ENCODE measurements at places on chromosomes 6 and 20.

- DNase-seq = no peak
Measured at GRCh38 chr20:49589747-49590146, 21.8 kb upstream of the PTGIS start.

- no peak for DNase-seq
Measured at GRCh38 chr20:25223179-25223661, 24.7 kb upstream of the PYGB start.

DNA sequence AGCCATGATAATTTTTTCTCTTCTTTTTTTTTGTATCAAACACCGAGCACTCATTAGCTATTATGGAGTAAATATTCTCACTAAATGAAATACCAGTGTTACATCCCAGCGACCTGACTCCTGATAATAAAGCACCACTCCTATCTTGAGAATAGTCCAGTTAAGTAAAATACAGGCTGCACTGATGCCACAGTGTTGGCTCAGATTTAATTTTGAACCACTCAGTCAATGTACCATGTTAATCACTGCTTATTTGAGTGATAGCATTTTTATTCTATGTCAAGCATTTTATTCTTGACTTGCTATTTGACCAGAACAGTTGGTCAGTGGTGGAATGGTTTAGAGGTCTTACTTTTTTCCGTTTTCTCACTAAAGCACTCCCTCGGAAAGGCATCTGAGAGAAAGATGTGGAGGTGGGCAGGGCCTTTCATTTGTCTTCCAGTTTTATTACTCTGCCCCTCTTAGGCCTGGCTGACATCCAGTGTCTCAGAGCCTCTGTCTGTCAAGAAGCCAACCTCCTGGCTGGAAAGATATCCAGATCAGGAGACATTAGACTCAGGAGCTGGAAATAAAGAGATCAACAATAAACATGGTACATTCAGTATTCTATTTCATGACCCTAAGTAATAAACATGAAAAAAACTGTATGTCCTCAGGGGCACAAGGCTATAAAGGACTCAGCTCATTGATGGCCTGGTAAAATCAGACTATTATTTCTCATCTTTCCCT, 457.8 kb downstream of the EPM2A start:
- DNase-seq = no peak

- no peak for DNase-seq
Measured at GRCh38 chr6:90780141-90780540, 193.3 kb upstream of the MAP3K7 start.

DNA sequence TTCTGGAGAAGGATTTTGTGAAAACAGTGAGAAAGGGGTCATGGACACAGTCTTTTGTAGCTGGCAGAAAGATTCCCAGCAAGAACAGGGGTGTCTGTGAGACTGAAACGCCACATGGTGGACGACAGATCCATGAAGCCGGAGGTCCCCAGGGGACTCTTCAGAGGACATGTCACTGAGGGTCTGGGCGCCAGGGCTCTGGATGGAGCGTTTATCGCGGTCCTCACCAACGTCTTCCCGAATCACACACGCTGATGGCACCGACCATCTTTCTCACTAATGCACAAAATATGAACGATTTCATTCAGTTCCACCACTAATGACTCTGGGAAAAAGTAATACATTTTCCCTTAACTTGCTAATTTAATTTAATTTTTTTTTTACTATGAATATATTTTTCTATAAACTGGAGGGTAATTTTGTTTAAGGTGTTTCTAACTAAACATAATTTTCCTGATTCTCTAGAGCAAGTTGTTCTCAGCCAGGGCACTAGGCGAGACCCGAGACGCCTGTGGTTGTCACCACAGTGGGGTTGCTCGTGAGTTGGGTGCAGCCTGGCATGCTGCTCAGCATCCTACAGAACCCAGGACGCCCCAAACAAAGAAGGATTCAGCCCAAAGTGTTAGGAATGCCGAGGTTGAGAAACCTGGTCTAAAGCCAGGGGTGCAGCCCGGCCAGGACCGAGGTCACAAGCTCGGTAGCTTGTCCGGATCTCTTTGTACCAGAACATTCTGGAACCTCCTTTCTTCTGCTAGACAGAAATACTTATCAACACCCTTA, 306.2 kb downstream of the TAF4 start:
- DNase-seq = no peak

- DNase-seq = no peak
Measured at GRCh38 chr20:10644458-10645204, 29.2 kb downstream of the JAG1 start.

All from amygdala (tissue), 56 donors.